Activated naive CD8-positive, alpha-beta T cell treated with anti-CD3 and anti-CD28 coated beads, Interleukin-2, amount 50 U/mL, for 24 hours (primary cell): ENCODE measurements at places on chromosomes 1 and 21.

DNA sequence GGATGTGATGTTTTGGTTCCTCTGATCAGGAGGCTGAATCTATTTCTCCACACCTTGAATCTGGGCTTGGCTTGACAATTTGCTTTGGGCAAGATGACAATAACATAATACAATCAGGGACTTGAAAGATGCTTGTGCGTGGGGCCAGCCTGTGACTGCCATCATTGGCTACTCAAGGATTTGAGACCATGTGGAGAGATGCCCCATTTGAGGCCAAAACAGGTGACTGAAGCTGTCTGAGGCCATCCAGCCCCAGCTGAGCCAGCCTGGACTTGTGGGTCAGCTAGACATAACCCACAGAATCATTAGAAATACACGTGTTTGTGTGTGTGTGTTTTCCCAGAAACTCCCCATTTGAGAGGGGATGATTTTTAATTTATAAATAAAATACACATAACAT lies 421.5 kb downstream of the PTPRU start:
- no peak for DNase-seq

DNA sequence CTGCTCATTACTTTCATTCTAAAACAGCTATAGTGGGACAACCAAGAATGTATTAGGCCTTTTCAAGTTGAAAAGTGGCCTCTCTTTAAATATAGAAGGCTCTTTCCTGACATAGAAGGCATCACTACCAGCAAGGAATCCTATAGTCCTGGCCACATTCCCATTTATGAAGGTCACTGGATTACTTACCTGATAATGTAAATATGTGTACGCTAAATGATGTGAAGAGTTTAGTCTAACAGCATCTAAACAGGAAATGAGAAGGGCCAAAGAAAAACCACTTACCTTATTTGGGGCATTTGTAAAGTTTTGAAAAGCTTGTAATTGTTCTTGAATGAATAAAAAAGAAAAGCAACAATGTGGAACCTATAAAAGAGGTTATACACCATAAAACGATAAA lies 24.7 kb downstream of the PRKACB start:
- no peak for DNase-seq

GRCh38 chr1:216750031-216750627 lies 26.9 kb upstream of the ESRRG start:
- DNase-seq: no peak

DNA sequence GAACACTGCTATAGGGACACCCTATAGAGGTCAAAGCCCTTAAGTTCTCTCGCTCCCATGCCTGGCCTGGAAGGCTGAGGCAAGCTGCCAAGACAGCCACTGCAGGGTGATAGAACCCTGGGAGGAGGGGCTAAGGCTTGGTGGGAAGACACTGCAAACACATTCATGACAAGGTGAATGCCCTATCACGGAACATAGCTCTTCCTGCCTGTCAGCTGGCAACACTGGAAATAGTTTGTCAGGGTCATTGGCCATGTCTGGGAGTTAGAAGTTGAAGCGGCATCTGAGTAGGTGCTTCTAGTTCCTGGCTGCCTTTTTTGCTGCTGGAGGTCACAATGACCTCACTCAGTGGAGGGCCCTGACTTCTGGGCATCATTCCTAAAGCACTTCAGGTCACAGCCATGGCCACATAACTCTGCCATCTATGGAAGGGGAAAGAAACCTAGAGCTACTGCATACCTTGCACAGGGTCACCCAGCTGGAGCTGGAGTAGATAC lies 4.2 kb downstream of the FABP3 start:
- DNase-seq: no peak

DNA sequence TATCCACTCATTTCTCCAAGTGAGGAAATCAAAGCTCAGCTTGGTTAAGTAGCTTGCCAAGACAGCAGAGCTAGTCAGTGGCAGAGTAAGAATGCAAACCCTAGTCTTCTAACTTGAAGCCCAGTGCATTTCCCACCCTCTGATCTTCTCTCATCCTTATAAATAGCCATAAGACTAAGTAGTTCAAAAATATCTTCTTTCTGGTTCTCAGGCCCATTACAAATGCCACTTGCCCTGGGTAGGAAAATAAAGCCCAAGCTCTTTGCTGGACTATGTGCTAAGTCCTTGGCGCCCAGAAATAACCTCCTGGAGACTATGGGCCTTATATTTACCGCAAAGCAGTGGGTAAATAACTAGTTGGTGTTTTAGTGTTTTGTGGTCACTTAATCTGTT lies 505.8 kb downstream of the PLPP3 start:
- no peak for DNase-seq

- DNase-seq: no peak
These were observed 135.5 kb upstream of the GRIK3 start for GRCh38 chr1:37169743-37170275.

DNA sequence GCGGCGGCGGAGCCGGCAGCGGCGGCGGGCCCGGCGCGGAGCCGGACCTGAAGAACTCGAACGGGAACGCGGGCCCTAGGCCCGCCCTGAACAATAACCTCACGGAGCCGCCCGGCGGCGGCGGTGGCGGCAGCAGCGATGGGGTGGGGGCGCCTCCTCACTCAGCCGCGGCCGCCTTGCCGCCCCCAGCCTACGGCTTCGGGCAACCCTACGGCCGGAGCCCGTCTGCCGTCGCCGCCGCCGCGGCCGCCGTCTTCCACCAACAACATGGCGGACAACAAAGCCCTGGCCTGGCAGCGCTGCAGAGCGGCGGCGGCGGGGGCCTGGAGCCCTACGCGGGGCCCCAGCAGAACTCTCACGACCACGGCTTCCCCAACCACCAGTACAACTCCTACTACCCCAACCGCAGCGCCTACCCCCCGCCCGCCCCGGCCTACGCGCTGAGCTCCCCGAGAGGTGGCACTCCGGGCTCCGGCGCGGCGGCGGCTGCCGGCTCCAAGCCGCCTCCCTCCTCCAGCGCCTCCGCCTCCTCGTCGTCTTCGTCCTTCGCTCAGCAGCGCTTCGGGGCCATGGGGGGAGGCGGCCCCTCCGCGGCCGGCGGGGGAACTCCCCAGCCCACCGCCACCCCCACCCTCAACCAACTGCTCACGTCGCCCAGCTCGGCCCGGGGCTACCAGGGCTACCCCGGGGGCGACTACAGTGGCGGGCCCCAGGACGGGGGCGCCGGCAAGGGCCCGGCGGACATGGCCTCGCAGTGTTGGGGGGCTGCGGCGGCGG lies 1.0 kb downstream of the ARID1A start:
- DNase-seq: peak; percentile 70

- no peak for DNase-seq
These were observed 36.1 kb downstream of the ESRRG start for GRCh38 chr1:216686860-216687766.

DNA sequence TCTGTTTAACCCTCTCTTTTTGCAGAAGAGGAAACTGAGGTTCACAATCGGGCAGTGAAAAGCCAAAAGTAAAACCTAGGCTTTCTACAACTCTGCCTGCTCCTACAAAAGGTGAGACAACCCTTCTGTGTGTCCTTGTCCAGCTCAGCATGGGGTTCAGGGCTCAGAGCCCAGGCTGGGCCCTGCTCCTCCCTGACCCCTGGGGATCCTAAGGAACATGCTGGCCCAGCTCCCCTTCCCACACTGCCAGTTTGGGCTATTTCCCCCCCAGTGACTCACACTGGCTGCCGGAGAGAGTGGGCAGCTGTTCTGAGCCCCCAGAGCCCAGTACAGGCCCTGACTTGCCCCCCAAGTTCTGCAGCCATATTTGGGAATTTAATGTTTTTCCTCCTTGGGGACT lies 8.9 kb downstream of the FAM229A start:
- no peak for DNase-seq

DNA sequence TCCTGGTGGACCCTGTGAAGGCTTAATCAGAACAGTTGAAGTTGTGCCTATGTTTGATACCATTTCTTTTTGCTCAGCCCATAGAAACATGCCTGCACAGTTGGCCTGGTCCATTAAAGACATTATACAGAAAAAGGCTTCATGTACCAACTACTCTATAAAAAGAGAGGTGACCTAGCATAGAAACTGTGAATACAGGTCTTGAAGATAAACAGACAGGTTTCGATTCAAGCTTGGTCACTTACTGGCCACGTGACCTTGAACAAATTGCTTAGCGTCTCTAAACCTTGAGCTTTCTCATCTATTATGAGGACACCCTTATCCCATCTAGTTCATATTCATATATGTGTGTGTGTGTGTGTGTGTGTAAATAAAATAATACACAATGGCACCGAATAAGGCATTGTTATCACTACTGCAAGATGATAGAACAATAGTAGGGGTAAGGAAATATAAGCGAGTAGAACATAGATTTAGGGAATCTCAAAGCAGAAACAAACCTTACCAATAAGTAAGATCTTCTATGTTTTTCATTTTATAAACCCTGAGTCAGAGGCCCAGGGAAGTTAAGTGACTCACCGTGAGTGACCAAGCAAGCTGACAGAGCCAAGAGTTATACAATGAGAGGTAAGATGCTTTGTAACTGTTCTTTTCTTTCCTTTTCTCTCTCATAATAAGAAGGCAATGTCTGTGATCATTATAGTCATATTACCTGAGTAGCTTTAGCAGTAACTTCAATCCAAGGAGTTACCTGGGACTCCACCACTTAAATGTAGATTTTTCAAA lies 476.8 kb upstream of the DEPDC1 start:
- no peak for DNase-seq

- peak; percentile 62 for DNase-seq
These were observed 17.9 kb upstream of the MIIP start for GRCh38 chr1:12001249-12001917.

GRCh38 chr21:16195538-16195910 lies 465.7 kb downstream of the USP25 start:
- no peak for DNase-seq

GRCh38 chr1:63732666-63733065 lies 41.2 kb upstream of the ROR1 start:
- no peak for DNase-seq

DNA sequence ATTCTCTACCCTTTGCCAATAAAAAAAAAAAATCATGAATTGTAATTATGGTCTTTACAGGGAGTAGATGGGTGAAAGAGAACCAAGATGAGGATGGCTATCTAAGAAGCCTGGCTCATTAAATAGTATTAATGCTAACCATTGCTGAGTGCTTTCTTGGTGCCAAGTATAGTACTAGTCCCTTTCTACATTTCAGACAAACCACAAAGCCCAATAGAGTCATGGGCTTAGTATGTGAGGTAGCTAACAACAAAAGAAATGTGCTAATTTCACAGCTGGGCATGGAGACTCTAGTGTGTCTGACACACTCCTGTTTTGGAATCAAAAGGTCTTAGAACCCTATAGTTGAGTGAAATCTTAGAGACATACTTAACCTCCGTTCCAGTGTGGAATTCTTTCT lies 84.5 kb upstream of the ESRRG start:
- no peak for DNase-seq

- DNase-seq: no peak
These were observed 29.9 kb upstream of the TEKT2 start for GRCh38 chr1:36053978-36054377.

GRCh38 chr1:224782281-224783000 lies 147.0 kb upstream of the DNAH14 start:
- DNase-seq: no peak
